ENCODE measurements at places on chromosomes 6 and 20. TPM values are rescaled to one million over a fixed set of nuclear protein-coding genes. Genes with fewer than 3 reads are reported as not detected.

The TNXB gene
- total RNA-seq = 33.7 TPM

The PTK6 gene
- total RNA-seq = not detected

The DCBLD1 gene
- 5.7 TPM for total RNA-seq

The PKIB gene
- 0.92 TPM for total RNA-seq

The TMX4 gene
- 65.3 TPM for total RNA-seq

The ARFGEF3 gene
- total RNA-seq = 0.52 TPM
